Fibroblast of lung (primary cell): ENCODE measurements at places on chromosomes 11 and 22. TPM values are rescaled to one million over a fixed set of nuclear protein-coding genes. Genes with fewer than 3 reads are reported as not detected.

USP2 gene
- total RNA-seq: 0.77 and 2.3 TPM in 2 replicates

OR6A2 gene
- under 0.01 and 0.17 TPM in 2 replicates for total RNA-seq

DRAP1 gene
- 155 and 300 TPM in 2 replicates for total RNA-seq

ARHGEF17 gene
- 28.2 and 42.8 TPM in 2 replicates for total RNA-seq

GRCh38 chr11:26121466-26121865, 210.5 kb upstream of the ANO3 start:
- no peak overlapping the region for H3K27ac ChIP-seq
- no peaks in the 10 kb centered on the region for H3K4me1 ChIP-seq
- H3K36me3 ChIP-seq: no peaks in the 10 kb centered on the region
- no peak for DNase-seq
- no peak overlapping the region for H3K4me3 ChIP-seq
- no peaks in the 10 kb centered on the region for H3K27me3 ChIP-seq
